ENCODE measurements at places on chromosomes 5 and 9.

DNA sequence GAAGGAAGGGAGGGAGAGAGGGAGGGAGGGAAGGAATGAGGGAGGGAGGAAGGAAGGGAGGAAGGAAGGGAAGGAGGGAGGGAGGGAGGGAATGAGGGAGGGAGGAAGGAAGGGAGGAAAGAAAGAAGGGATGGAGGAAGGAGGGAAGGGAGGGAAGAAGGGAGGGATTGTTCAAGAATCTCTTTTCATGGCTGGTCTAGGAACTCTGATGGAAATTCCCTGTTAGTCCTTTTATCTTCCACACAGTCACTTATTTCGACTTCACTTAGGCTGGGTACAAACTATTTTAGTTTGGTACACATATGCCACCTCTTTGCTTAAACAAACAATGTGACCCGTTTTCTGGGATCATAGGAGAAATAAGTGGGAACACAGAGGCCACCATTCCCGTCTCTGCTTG, 435.6 kb upstream of the WWC1 start:
- no peak for DNase-seq

GRCh38 chr5:128572051-128572929, 34.2 kb upstream of the FBN2 start:
- no peak for DNase-seq

GRCh38 chr9:126146254-126147145, 180.1 kb upstream of the MVB12B start:
- no peak for DNase-seq

- DNase-seq: peak; percentile 74
Observed at GRCh38 chr9:34047864-34048726, 592 bp downstream of the UBAP2 start.

DNA sequence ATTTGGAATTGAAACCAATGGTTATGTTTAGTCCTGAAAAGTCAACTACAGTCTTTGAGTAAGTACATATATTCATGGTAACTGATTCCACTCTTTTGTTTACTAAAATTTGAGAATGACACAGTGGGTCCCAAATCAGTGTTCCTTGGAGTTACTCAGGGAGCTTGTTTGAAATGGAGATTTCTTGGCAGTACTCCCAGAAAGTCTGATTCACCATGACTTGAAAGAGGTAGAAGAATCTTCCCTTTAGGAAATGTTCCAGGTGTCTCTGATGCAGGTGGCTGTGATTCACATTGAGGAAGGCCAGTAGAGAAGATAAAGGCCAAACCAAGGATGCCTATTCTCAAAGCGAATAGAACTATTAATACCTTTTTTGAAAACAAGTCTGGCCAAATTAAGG, 1078.3 kb downstream of the CDH12 start:
- no peak for DNase-seq

DNA sequence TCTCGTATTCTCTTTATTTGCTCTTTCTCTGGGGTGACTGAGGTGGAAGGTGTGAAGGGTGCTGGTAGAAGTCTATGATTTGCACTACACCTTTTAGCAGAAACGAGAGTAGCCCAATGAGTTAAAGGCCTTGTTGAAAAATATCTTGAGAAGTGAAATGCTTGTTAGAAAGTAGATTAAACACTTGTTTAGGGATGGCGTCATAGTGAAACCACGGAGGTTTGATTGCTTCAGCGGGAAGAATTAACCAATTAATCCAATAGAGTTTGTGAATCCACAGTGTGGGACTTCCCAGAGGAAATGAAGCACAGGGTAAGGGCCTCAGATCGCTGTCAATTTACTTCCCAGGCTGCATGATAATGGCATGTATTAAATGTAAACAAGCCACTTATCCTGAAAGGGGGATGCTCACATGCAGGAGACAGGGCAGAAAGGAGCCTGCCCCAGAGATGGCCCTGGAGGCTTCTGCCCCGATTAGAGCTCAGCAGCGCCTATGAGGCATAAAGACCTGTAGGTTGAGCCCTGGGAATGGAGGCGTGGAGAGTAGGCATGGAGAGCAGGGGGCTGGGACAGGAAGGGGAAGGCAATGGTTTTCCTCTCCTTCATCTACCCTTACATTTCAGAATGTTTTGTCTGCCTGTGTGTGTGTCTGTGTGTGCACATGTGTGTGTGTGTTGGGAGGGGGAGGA, 1.5 kb downstream of the FAM170A start:
- DNase-seq: no peak

DNA sequence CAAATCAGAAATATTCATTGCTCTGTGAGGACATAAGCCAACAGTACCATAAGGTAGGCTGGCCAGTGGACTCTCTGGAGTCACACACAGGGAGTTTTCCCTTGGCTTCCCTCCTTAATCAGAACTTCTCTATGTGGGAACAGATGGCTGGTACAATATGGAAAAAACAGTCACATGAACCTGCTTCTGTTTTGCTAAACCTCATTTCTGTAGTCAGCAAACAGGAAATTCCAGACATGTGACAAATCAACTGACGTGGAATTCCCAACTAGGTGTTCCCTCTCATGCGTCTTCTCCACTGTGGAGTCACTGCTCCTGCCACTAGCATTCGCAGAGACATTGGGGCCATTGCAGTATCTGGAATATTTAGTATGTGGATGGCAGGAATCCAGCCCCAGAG, 617.6 kb downstream of the KIF4B start:
- DNase-seq: no peak

DNA sequence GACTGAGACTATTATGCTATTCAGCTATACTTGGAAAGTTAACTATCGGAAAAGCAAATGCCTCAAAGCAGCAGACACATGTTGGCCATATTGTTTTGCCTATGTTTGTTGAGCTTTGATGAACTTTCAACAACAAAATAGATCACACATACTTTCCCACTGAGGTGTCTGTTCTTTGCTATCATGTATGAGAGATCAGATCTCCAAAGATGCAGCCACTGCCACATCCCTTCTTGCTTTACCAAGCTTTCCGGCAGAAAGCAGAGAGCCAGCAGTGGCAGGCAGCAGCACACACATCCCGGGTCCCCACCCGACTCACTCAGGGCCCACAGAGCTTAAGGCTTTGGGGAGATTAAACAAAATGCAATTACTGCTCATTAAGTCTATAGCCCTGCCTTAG, 18.8 kb downstream of the ZBTB5 start:
- no peak for DNase-seq

DNA sequence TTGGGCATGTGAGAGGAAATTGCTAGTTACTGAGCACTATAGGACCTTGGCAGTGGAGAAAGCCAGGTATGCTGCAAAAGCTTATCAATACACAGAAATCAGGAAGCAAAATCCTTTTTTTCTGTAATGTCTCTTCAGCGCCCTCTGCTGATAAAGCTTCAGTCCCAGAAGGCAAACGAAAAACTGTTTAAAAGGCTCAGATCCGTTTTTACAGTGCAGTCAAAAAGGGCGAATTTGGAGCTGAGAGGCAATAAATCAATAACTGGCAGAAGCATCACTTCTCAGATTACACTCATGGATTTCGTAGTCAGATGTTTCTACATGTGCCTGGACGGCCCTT, 1.1 kb upstream of the MAN2A1 start:
- no peak for DNase-seq

GRCh38 chr5:17910318-17910717, 276.1 kb downstream of the TAF11L14 start:
- no peak for DNase-seq

GRCh38 chr9:69674716-69675438, 2.7 kb upstream of the APBA1 start:
- DNase-seq: no peak

GRCh38 chr5:146560205-146560812, 44.3 kb upstream of the GPR151 start:
- DNase-seq: no peak
